ENCODE measurements at places on chromosomes 12 and 14. TPM values are rescaled to one million over a fixed set of nuclear protein-coding genes. Genes with fewer than 3 reads are reported as not detected.

- no peak for DNase-seq
Measured at GRCh38 chr14:66284346-66284745, 201.8 kb upstream of the CCDC196 start.

DNA sequence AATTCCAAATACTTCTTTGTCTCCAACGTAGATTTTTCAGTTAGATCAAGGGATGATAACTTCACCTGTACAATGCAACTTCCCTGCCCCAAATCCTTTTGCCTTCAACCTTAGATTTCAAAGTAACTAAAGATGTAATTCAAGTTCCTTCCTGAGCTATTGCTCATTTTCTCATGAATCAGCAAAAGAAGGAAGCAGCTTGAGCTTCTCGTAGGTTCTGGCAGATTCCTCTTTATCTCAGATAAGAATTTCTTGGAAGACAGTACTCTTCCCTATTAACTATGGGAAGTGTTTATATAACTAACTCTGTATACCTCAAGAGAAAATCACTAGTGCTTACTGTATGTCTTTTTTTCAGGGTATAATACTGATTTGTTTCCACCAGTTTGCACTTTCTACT is 203.8 kb downstream of the RASSF9 start:
- DNase-seq, result no peak

DNA sequence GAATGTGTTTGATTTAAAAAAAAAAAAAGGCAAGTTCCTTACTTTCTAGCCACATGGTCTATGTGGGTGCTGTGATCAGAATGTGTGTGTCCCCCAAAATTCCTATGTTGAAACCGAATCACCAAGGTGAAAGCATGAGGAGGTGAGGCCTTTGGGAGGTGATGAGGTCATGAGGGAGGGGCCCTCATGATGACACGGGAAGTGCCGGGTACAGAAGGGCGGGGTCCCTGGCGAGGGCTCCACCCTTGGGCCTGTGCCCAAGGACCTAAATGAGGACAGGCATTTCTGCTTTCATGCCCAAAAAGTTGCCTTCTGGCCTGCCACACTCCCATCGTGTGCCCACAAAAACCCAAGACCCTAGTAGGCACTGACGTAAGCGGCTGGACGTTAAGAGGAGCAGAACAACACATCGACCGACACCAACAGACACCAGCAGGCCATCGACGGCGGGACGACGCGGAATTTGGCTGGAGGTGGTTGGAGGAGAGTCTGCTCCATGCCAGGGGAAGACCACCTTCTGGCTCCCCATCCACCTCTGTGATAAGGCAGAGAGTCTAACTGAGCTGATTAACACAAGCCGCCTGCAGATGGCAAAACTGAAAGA is 211.8 kb downstream of the FOXN3 start:
- DNase-seq, result no peak

Gene LRRC9
- not detected for total RNA-seq

Gene TAS2R13
- total RNA-seq, result 1.00 TPM

Gene LRP1-AS
- total RNA-seq, result not detected

DNA sequence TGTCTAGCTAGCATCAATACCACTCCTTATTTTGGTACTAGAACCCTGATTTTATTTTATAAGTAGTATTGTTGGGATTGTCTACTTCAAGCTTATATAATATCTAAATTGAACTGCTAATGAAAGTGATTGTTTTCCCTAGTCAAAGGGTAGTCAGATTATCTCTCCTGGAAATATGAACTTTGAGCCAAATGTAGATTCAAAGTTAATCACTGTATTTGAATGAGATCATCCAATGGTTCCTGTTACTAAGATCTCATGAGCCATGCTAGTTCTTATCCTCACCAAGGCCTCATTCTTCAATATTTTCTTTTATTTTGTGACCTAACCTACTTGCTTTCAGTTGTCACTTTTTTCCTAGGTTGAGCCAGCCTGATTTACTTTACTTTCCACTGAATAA is 276.7 kb downstream of the RASSF9 start:
- no peak for DNase-seq

GRCh38 chr14:93458234-93458633 is 27.5 kb downstream of the UNC79 start:
- DNase-seq, result no peak

DNA sequence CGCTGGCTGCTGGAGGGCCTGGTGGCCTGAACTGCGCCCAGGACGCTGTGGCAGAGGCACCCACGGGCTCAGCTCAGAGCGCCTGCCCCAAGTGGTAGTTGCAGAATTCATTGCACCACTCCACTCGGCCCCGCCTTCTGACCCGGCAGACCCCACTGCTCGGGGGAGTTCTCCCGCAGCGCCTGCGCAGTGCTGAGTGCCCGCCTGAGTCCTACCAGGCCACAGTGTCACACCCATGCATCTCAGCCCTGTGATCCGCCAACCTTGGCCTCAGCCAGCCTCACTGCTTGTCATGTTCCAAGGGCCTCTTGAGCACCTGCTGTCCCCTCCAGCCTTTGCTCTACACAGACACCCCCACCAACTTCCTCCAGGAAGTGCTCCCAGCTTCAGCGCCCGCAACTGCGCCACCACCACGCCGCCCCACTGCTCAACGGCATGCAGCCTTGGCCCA is 12.2 kb downstream of the DEGS2 start:
- DNase-seq, result no peak

DNA sequence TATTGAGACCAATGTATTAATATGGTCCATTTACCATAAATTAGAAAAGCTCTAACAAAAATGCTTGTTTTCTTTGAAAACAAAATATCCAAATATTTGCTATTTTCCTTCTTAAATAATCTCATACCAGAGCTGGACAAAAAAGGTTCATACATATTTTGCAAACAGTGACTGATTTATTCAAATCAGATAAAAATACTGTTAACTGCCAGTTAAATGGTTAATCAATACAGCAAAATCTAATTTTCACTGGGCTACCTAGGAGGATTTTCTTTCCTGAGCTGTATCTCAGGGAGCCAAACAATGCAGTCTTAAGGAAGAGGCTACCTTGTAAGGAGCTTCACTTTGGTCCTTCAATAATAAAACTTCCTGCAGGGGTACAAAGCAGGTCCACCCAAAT is 2.0 kb downstream of the FERMT2 start:
- DNase-seq, result no peak

- DNase-seq, result no peak
Measured at GRCh38 chr12:12008931-12009611, 61.7 kb upstream of the BCL2L14 start.

Gene OAS3
- total RNA-seq, result 23.1 TPM
